T-helper 1 cell (primary cell): ENCODE measurements at places on chromosomes 11 and 22.

DNA sequence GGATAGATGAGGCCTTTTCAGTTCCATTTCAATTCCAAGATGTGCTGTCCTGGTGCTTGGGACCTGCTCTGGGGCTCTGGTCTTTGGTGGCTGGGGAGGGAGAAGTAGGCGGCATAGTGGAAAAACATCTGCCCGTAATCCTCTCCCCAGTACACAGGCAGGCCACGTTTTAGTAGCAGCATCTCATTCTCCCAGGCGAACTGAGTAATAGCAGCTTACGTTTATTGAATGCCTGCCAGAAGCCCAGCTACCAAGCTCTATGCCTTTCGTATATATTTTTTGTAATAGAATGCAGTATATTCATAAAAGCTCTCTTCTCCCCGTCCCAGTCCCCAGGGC lies 11.4 kb downstream of the ACO2 start:
- DNase-seq = no peak

GRCh38 chr11:32105871-32106560 lies 15.1 kb downstream of the RCN1 start:
- DNase-seq = no peak

DNA sequence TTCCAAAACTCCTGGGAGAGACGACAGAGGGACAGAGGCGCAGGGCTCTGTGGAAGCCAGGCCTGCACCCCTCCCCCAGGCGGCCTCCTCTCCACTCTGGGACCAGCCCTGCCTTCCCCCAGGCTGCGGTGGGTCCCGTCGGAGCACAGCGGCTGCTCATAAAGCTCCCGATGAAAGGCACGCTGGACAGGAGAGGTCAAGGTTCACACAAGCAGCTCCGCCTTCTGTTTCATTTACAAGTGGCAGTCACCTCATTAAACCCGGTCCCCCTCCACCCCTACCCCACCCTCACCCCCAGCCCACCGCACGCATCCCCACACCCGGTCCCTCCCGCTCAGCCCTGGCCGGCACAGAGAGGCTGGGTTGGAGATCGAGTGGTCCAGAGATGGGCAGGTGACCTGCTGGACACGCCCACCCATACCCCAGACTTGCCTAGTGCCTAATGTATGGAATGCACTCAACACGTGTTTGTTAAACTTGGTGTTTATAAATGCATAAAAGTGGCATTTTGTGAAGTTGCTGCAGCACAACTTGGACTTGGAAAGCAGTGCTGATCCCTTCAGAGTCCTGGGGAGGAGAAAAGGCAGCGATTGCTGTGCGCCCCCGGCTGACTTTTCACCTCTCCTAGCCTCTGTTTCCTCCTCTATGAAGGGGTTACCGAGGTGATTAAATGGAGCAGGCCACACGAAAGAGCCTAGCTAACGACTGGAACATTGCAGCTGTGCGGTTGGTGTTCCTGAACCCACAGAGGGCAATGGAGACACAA lies 26.0 kb downstream of the RPUSD4 start:
- DNase-seq = no peak

GRCh38 chr11:2451916-2452315 lies 7.1 kb downstream of the KCNQ1 start:
- DNase-seq = no peak

DNA sequence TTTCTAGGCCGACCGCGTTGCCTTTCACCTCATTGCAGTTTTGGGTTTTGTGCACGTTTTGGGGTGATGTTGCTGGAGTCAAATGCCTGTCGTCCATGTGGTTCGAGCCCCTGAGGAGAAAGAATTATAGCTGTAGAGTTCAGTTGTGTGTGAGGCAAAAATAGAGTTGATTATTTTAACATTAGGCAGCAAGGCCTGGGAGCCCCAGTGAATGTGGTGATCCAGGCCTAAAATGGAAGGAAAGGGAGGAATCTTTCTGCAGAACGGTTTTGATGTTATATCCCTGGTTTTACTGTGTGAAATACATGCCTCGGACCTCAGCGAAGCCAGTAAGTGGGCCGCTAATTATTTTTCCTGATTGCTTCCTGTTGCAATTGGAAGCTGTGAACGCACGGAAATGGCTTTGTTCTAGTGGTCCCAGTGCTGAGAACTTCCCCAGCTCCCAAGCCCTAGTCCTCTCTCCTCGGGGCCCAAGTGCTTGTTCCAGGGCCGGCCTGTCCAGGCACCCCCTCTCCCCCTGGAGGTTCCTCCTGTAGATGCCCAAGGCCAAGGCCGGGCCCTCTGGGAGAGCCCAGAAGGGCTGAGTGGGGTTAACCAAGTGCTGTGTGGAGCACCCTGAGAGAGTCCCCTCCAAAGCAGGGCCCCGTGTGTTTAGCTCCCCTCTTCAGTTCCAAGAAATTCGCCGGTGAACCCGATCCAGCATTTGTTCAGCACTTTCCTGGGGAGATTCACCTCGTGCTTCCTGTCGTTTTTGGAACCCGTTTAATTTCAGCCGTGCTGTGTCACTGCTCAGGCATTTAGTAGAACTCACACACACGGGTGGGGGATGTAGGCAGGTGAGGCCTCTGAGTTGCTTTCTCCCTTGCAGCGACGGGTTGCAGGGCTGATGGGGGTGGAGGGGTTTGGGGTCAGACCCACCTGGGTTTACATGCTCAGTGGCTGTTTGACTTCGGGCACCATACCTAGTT lies 2.1 kb downstream of the LRP5 start:
- DNase-seq = no peak

- no peak for DNase-seq
Measured at GRCh38 chr11:1867381-1867780, 14.5 kb downstream of the LSP1 start.

DNA sequence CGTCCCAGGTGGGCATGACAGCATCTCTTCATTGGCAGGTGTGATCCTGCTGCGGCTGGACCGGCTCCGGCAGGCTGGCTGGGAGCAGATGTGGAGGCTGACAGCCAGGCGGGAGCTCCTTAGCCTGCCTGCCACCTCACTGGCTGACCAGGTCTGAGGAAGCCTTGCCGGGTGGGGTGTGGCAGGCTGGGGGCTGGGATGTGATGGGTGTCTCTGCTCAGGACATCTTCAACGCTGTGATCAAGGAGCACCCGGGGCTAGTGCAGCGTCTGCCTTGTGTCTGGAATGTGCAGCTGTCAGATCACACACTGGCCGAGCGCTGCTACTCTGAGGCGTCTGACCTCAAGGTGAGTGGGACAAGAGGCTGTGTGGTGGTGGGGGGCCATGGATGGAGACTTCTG lies 3.5 kb downstream of the LARGE2 start:
- no peak for DNase-seq

GRCh38 chr22:41913040-41913719 lies 1.7 kb downstream of the SHISA8 start:
- no peak for DNase-seq
